ENCODE measurements at places on chromosomes 5 and 9.

DNA sequence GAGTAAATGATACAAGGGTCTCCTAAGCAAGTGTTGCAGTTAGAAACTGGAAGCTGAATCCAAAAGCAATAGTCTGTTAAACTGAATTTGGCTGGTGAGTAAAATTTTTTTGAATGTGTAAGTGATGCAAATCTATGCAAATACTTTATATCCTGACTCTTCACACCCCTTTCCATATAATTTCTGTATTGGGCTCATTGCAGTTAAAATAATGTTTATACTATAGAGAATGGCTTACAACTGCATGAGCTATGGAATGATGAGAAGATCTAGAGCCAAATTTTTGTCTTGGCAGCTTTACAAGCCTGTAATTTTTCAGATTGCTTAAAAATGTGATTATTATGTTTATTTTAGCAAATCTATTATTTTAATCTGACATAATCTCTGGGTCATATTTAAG lies 57.0 kb upstream of the GABRA1 start:
- no peak for DNase-seq

DNA sequence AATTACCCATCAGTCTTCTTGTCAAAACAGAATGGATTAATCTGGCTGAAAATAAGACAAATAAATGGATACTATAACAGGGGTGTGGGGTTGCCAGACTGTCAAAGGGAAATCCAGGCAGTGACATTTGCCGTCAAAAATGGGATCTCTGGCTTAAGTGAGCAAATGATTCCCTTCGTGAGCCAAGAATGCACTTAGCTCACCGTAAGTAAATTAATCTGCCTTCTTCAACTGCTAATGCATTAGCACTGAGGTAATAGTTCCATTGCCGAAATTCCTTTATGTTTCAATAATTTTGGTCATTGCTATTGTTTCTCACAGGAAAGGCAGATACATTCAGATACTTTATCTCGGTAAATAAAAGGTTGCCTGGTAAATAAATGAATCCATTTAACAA lies 377.8 kb downstream of the KIAA0825 start:
- no peak for DNase-seq

DNA sequence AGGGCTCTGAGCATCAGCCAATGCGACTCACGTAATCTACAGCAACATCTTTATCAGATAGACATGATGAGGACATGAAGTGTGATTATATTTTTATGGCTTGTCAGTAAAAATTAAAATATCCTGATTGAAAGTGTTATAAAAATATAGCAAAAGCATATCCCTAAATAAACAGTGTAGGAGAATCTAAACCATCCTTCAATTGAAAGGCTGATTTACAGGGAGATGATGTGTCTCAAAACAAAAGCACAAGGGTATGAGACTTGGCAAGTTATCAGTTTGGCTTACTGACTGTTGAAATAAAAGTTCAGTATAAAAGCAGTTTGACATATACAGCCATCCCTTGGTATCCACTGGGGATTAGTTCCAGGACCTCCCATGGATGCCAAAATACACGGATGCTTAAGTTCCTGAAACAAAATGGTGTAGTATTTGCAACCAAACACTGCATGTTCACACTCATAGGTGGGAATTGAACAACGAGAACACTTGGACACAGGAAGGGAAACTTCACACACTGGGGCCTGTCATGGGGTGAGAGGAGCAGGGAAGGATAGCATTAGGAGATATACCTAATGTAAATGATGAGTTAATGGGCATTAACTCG lies 149.9 kb upstream of the MAP1B start:
- no peak for DNase-seq

DNA sequence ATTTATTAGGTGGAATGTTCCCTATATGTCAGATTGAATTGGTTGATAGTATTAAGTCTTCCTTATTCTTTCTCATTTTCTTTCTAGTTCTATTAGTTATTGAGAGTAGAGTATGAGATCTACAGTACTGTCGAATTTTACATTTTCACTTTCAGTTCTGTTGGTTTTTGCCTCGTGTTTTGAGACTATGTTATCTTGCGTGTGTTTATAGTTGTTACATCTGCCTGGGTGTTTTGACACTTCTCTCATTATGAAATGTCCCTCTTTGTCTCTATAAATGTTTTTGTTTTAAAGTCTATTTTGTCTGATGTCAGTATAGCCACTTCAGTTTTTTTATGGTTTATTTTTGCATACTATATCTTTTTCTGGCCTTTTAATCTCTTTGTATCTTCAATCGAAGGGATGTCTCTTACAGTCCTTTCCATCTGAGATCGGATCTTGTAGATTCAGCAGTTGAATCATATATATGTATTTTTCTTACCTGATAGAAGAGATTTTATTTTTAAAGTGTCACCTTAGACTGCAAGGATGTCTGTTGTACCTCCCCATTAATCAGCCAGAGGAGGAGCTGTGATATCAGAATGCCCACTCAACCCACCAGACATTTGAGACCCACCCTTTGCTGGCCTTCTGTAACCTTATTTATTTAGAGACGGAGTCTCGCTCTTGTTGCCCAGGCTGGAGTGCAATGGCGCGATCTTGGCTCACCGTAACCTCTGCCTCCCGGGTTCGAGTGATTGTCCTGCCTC lies 20.7 kb downstream of the EHMT1 start:
- DNase-seq, result no peak

DNA sequence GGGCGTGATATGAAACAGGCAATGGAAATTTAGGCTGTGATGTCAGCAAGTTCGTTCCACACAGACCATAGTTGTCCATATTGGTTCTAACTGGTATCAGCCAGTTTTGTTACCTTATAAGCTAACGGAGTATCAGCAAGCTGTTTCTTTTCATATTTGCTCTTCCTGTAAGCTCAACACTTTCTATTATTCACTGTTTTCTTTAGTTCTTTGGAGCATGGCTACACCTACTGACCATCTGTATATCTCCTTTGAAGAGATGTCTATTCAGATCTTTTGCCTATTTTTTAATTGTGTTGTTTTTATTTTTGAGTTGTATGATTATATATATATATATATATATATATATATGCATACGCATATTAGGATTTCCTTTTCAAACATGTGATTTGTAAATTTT lies 1057.2 kb upstream of the CDH10 start:
- DNase-seq, result no peak

DNA sequence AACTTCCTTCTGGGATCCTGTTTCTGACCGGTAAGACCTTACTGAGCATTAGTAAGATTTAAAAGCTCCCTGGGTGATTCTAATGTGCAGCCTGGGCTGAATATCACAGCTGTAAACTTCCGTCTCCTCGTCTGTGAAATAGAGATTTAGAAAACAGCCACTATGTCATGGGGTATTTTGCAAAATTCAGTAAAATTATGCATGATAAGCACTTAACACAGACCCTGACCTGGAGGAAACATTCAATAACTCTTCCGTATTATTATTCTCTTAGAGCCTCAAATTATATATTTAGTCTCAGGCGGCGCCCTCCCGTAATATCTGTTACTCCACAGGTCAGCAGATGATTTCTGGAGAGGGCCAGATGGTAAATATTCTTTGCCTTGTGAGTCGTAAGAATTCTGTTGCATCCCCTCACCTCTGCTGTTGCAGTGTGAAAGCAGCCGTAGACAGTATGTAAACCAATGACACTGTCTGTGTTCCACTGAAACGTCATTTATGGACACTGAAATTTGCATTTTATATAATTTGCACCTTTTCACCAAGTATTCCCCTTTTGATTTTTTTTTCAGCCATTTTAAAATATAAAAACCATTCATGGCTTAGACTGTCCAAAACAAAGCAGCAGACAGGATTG lies 39.2 kb upstream of the RARS1 start:
- no peak for DNase-seq

DNA sequence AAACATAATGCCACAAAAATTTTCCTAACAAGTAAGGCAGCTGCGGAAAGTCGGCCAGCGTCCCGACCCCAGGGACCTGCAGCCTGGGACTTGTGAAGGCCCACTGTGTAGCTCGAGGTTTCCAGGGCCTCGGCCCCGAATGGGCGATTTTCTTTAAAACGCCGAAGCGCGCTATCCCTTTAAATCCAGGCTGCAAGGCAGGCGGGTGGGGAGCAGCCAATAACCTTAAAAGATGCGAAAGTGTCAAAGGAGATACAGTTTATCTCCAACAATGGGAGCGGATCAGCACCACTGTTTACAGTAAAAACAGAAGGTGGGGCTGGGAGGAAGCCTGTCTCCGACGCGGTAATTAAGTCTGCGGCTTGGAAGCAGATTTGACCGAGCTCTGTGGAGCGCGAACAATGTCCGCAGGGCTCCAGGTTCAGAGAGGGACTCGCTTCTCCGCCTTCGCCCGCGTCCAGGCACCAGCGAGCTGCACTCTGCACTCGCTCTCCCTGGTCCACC lies 1.7 kb upstream of the ZSWIM6 start:
- DNase-seq, result no peak

DNA sequence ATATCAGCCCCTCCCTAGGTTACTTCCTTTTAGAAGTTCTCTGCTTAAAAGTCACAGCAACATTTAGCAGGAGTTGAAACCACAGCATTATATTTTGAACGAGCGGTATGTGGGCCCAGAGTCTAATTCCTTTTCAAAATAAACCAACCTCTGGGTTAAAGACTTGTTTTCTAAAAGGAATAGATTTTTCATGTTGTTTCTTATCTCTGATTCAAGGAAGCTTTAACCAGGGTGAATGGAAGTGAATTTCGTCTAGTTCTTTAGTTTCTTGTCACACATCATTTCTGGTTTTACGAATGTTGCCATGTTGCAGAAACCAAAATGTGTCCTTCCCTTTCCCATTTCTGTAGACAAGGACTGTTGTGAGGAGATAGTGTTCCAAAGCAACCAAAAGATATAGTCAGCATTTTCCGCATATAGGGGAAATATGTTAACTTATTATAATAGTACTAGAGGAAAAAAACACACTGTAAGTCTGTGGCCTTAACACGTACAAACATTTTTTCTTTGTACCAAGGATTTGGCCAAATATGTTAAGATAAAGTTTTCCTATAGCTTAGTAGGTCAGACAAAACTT lies 142.4 kb downstream of the PCSK5 start:
- DNase-seq, result no peak

DNA sequence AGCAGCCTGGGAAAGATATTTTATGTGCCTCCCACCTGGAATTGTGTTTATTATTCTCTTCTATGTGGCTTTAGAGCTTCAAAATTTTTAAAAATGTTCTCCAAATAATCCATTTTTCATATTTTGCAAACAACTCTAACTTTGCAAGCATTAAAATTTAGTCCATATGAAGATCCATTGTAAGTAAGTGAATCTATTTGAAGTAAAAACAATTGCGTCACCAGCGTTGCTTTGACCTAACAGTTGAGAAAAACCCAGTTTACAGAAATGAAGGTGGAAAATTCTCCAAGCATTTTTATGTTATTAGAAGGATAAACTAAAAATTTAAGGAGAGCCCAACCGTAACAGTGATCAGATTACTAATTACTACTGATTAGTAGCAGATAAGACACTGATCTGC lies 38.9 kb upstream of the TLX3 start:
- DNase-seq, result no peak

GRCh38 chr5:61675015-61675692 lies 343.1 kb downstream of the ZSWIM6 start:
- DNase-seq, result no peak

DNA sequence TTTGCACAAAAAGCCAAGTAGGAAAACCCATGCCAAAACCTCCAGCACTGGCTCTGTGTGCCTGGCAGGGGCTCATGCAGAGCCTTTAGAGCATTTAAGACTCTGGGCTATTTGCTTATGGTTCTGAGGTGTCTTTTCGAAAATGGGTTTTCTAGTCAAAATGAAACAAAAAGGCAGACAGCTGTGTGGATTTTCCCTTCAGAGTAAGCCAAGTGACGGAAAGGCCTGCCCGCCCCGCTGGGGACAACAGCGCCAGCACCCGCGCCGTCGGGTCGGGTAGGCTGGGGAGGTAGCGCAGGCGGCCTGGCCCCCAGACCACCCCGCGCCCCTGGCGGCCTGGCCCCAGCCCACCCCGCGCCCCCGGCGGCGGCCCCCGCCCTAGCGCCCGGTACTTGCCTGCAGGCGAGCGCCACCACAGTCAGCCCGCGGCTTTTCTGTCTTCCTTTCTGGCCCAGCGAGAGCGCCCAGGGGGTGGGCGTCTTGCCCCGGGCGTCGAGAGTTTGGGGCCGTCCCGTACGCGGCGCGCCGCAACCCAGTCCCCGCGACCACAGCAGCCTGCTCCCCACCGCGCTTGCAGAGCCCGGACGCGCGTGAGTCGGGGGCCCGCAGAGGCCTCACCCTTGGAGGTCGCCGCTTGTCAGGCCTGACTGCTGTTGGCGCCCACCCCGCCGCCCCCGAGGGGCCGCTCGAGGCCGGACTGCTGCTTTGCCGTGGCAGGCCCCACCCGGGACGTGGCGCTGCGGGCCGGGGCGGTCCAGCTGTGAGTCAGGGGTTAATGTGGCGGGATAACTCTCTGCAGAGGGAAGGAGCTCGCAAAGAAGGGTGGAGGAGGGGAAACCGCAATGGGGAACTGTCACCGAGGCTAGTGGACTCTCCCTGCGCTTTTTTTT lies at the start of gene TICAM2:
TICAM2 (minus strand) TSS at position 779 of the 890 bp plus-strand sequence. CDS start 21,223 bp downstream, outside the sequence.
- peak; percentile 35 for DNase-seq

DNA sequence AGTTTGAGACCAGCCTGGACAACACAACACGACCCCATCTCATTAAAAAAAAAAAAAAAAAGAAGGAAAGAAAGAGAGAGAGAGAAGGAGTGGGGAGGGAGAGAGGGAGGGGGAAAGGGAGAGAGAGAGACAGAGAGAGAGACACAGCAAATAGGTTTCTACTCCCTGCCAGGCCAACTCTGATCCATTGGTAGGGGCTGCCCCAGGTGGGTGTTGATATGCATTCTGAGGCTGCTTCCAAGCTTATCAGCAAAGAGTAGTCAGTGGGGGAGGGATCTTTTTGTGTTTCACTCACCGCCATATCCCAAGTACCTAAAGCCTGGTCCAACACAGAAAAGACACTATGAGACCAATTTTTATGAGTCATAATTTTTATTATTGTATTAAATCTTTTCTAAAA lies 57.0 kb upstream of the SAP30L start:
- no peak for DNase-seq

GRCh38 chr5:130692770-130693169 lies 472.3 kb downstream of the HINT1 start:
- no peak for DNase-seq

- DNase-seq, result no peak
Measured at GRCh38 chr5:44389090-44389822, at the start of gene FGF10. Gene FGF10 (minus strand): TSS chr5:44389420. CDS start chr5:44388682, 738 bp downstream.

DNA sequence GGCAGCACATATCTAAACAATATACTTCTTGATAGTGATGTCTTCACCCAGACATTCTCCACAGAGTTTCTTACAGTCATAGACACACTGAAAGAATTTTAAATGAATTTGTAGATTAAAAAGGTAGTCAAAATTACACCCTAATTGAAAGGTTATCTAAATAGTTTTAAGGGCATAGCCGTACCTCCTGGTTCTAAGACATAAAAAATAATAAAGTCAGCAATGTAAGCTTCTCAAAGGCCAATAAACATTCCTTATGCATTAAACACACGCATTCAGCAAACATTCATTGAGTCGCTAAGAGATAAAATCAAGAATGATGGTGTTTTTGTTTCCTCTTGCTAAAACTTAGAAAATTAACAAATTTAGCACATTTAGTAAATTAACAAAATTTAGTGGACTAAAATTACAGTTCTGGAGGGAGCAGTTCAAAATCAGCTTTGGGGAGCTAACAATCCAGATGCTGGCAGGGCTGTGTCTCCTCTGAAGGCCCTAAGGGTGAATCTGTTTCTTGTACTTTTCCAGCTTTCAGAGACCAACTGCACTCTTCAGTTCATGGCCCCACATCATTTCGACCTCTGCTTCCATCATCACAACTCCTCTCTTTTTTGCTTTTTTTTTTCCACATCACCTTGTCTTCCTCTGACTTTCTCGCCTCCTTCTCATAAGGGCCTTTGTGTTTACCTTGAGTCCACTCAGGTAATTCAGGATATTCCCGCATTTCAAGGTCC lies 516.5 kb downstream of the DNAH5 start:
- no peak for DNase-seq

GRCh38 chr9:99565203-99565602 lies 256.5 kb upstream of the NR4A3 start:
- no peak for DNase-seq

Measured in stimulated activated CD4-positive, alpha-beta T cell treated with anti-CD3 and anti-CD28 coated beads, TNF-alpha, amount 100 ng/mL, for 48 hours (primary cell).